NCI-H69 (cell line): ENCODE measurements at places on chromosomes 11 and 22.
A peak's percentile ranks its signal among the peaks of the same experiment; 100 is the strongest.

GRCh38 chr11:19982774-19983495 lies 177.3 kb downstream of the DBX1 start:
- DNase-seq, result no peak

DNA sequence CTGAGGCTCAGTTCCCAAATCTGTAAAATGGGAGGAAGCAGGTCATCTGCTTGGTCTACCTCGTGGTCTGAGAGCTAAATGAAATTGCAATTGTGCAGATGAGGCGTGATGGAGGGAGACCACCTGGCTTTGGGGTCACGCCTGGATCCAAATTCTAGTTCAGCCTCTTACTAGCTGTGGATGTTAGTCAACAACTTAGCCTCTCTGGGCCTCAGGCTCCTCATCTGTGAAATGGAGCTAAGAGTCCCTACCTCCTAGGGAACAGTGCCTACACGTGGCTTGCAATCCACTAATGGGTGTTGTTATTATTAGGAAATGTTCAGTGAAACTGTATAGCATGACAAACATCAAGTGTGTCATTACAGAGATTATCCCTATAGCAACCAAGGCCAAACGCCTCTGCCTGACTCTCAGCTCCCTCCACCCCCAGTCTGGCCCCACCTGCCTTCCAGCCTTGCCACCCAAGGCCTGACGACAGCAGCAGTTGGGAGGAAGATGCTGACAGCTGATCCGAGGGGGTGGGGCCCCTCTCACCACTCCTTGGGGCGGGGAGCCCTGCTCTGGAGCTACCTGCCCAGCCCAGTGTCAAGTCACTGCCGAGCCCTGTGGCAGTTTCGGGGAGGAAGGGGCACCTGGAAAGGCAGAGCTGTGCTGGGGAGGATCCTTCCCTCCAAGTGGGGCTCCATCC lies 1.7 kb upstream of the RHOD start:
- DNase-seq, result peak; percentile 83

DNA sequence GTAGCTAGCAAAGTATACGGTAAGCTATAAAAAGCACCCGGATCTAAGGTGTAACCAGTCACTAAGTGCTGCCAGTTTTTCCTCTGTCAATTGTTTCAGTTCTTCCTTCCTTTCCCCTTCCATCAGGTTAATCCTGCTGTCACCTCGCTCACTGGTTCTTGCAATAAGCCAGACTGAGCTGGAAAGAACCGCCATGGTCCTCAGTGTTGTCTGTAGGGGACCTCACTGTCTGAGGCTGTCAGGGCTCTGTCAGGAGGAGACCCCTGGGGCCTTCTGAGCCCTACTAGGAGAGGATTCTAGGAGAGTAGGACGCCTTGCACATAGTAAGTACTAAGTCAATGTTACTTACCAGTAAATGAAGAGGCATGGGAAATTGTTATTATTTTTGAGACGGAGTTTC lies 1.4 kb upstream of the TBC1D22A start:
- DNase-seq, result no peak

DNA sequence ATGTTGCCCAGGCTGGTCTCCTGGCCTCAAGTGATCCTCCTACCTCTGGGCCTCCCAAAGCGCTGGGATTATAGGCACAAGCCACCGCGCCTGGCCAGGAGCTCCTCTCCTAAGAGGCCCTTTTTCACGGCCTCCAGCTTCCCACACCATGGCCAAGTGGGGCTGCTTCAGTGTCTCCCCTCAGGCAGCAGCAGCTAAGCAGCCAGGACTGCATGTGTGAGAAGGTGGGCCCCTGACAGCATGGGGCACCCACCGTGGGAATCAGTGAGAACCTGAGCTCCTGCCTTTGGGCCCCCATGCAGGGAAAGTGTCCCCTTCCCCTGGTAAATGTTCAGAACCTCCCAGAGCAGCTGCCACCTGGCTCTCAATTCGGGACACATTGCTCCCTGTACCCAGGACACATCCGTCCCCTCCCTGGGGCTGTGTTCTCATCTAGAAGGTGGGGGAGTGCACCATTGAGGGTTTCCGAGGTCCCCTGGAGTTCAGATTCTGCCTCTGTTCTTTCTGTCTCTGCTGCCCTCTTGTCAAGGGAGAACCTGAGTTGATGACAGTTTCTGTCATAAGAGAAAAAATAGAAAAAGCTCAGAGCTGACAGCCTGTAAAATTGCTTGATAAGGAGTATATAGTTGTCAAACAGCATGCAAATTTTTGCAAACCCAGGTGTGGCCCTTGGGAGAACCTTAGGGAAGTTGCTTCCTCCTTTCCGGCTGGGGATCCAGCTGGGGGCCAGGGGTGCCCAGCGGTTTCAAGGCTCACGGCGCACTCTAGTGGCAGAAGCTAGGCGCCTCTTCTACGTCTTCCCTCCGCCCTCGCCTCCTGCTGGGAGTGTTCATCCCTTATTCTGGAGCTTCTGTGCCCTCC lies 29.7 kb downstream of the FAM83F start:
- peak; percentile 86 for DNase-seq

DNA sequence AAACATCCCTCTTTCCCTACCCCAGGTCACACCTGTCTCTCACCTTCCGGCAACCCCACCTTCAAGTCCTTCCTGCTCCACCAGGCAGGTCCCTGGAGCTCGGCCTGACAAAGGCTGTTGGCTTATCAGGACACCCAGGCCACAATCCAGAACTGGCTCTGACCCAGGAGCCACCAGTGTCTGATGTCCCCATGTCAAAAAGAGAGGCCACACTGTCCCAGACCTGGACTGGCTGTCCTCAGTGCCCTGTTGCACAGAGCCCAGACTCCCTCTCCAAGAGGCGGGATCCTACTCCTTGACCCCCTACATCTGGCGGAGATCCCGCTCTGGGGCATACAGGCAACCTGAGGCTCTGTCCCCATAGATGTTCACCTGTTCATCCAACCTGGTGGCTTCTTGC lies 116.0 kb downstream of the MN1 start:
- no peak for DNase-seq

DNA sequence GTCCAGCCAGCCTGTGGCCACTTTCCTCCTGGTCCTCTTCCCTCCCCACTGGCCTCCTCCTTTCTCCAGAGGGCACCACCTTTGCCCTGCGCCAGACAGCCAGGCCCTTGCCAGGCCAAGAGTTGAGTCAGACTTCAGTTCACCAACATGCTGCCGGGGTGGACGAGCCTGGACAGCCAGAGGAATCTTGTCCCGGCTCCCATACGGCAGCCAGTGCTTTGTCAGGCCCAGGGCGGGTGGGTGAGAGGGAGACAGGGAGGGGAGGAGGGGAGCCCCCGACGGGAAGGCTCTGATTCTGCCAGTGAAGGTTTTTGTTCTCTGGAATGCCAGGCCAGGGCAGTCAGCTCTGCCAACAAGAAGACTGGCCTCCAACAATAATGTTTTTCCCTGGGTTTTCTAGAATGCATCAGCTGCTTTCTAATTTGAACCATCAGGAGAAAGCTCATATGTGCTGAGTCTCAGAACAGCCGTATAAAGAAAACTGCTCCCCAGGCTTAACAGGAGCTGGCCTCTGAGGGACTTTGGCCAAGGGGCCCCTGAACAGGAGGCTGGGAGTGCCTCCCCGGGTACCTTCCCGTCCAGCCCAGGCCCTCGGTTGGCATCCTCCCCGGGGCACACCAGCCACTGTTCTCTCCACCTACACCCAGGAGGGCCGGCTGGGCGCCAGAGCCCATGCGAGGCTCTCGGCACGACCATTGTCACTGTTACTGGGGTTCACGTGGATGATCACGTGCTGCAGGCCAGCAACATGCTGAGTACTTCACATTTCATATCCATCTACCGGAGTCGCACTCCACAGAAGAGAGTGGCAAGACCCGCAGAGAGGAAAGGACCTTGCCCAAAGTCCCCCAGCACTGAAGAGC lies 28.6 kb downstream of the LIF start:
- no peak for DNase-seq

DNA sequence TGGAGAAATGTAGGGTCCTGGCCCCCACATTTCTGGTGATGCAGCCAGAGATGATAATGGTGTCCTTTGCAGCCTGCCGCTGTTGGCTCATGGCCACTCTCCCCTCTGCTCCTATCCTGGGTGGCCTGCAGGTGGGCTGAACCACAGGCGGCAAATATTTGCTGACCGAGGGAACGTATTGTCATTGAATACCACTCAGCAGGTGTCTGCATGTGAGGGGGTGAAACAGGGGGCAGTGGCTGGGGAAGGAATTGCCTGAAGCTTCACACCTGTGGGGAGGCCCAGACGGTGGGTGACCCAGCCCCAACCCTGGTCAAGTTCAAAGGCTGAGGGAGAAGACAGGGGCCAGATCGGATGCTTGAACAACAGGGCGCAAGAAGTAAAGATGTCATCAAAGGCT lies 73.3 kb upstream of the WNT11 start:
- peak; percentile 93 for DNase-seq

- DNase-seq, result peak; percentile 44
Observed at GRCh38 chr11:60871378-60872061, 4.2 kb downstream of the ZP1 start.

DNA sequence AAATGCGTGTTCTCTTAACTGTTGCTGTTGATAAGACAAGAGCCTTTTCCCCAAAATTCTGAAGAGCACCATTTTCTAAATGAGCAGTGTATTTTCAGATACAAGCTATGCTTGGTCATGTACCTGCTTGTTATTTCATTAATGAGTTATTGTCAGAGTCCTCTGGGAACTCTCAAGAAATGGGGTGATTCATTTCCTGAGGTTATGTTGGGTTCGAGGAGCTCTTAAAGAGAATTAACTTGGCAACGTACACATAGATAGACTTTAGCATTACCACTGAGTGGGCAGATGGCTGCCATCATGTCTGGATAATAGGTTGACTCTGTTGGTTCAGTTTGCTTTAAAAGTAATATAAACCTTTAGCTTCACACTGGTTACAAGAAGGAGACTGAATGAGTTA lies 87.9 kb upstream of the SORL1-AS1 start:
- peak; percentile 28 for DNase-seq

DNA sequence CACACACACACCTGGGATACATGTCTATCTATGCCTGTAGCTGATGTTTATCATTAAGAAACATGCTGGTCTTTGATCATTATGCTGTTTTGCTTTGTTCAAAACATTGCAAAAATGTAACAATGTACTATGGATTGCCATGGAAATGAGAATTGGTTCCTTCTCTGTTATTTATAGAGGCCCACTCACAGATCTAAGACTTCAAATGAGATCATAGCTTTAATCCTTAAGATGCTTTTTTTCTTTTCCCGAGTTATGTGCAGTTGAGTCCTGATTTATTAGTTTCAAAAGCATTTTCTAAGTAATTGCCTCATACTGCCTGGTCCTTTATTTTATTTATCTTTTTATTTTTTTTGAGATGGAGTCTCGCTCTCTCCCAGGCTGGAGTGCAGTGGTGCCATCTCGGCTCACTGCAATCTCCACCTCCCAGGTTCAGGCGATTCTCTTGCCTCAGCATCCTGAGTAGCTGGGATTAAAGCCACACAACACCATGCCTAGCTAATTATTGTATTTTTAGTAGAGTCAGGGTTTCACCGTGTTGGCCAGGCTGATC lies 131.4 kb downstream of the LUZP2 start:
- no peak for DNase-seq

- DNase-seq, result no peak
Observed at GRCh38 chr22:20463324-20464095, 25.9 kb upstream of the SCARF2 start.

GRCh38 chr11:3671334-3672254 lies at the start of gene CHRNA10:
Gene CHRNA10 (minus strand): TSS chr11:3671384. CDS start chr11:3671312, 72 bp downstream.
- DNase-seq, result peak; percentile 14

- DNase-seq, result no peak
Observed at GRCh38 chr22:43541022-43541421, 129.2 kb downstream of the MPPED1 start.

GRCh38 chr11:69439127-69439526 lies 42.3 kb upstream of the LINC01488 start:
- DNase-seq, result no peak

GRCh38 chr11:73454987-73455386 lies 78.8 kb downstream of the RELT start:
- DNase-seq, result no peak

- no peak for DNase-seq
Observed at GRCh38 chr11:117996058-117996457, 9.9 kb downstream of the IL10RA start.

GRCh38 chr11:64128255-64129006 lies 37.5 kb downstream of the MACROD1 start:
- DNase-seq, result peak; percentile 78

GRCh38 chr11:38510041-38510440 lies 1912.0 kb upstream of the RAG2 start:
- DNase-seq, result peak; percentile 94

GRCh38 chr11:62105667-62106191 lies 18.1 kb upstream of the INCENP start:
- DNase-seq, result no peak
